Activated CD4-positive, alpha-beta T cell treated with anti-CD3 and anti-CD28 coated beads, Interleukin-2, amount 10 ng/mL, durations not matched to agents 7 days and 5 days (primary cell): ENCODE measurements at places on chromosomes 11 and 22.

DNA sequence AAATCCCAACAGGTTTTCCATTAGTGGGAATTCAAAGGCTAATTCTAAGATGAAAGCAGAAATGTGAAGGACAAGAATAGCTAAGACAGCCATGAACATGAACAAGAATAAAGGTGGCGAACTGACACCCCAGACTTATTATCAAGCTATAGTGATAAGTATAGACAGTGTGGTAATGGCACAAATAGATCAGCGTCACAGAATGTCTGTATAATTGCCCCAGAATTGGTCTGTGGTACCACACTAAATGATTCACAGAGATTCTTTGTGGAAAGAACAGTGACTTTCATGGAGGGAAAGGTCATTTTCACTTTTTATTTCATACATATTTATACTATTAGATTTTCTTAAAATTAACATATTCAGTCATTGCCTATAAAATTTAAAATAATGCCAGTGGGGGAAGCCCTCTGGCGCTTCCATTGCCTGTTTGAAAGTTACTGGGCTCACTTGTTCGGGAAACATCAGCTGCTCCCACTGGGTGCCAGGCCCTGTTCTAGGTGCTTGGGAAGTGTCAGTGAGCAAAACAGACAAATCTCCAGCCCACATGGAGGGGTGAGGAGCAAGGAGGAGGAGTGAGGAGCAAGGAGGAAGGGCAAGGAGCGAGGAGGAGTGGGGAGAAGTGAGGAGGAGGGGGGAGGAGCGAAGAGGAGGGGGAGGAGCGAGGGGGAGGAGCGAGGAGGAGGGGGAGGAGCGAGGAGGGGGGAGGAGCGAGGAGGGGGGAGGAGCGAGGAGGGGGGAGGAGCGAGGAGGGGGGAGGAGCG, 11.3 kb upstream of the NLRP6 start:
- peaks cover 18% of the 10 kb centered on the region for H3K36me3 ChIP-seq
- peak; percentile 33 for DNase-seq
- peak overlapping the region; percentile 67 for H3K4me3 ChIP-seq
- peaks cover 39% of the 10 kb centered on the region for H3K4me1 ChIP-seq

- H3K4me1 ChIP-seq, result peaks cover 80% of the 10 kb centered on the region
- peak overlapping the region; percentile 71 for H3K4me3 ChIP-seq
- DNase-seq, result peak; percentile 83
- H3K27me3 ChIP-seq, result no peaks in the 10 kb centered on the region
- H3K36me3 ChIP-seq, result peaks cover 76% of the 10 kb centered on the region
These were observed 4.3 kb upstream of the RRM1 start for GRCh38 chr11:4090258-4090657.

- no peaks in the 10 kb centered on the region for H3K36me3 ChIP-seq
- peaks cover 7% of the 10 kb centered on the region for H3K27me3 ChIP-seq
- no peaks in the 10 kb centered on the region for H3K4me1 ChIP-seq
- DNase-seq, result no peak
These were observed 38.7 kb upstream of the SWAP70 start for GRCh38 chr11:9625162-9625561.

GRCh38 chr22:28829358-28830181, 29.2 kb upstream of the XBP1 start:
- DNase-seq, result peak; percentile 82
- H3K36me3 ChIP-seq, result peaks cover 37% of the 10 kb centered on the region
- H3K4me1 ChIP-seq, result peaks cover 46% of the 10 kb centered on the region
- H3K27ac ChIP-seq, result peak overlapping the region; percentile 68
- no peak overlapping the region for H3K4me3 ChIP-seq
- H3K27me3 ChIP-seq, result no peaks in the 10 kb centered on the region

GRCh38 chr22:38456841-38457699, 2.1 kb upstream of the KCNJ4 start:
- no peak for DNase-seq
- H3K4me3 ChIP-seq, result peak overlapping the region; percentile 53
- peaks cover 71% of the 10 kb centered on the region for H3K27me3 ChIP-seq
- H3K27ac ChIP-seq, result no peak overlapping the region
- peaks cover 18% of the 10 kb centered on the region for H3K4me1 ChIP-seq
- no peaks in the 10 kb centered on the region for H3K36me3 ChIP-seq

GRCh38 chr11:28461846-28462245, 353.7 kb downstream of the METTL15 start:
- no peaks in the 10 kb centered on the region for H3K4me1 ChIP-seq
- no peak overlapping the region for H3K27ac ChIP-seq
- no peaks in the 10 kb centered on the region for H3K36me3 ChIP-seq
- no peaks in the 10 kb centered on the region for H3K27me3 ChIP-seq

GRCh38 chr11:17280494-17281127, 4.1 kb downstream of the NUCB2 start:
- no peak for DNase-seq
- H3K27me3 ChIP-seq, result no peaks in the 10 kb centered on the region
- peak overlapping the region; percentile 54 for H3K27ac ChIP-seq

DNA sequence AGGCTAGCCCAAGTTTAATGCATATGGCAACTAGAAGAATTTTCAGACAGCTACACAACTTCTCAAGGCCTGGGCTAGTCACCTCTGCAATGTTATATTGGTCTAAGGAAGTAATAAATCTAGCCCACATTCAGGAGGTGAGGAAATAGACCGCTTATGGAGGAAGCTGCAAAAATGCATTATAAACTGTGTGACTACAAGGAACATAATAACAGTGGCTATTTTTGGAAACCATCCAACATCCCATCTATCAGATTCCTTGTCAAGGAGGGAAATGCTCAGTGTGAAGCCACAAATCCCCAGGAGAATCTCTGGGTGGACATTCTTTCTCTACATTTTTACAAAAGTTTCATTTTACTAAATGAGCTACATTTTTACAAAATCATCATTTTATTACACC, 76.1 kb downstream of the BBOX1 start:
- H3K27ac ChIP-seq, result no peak overlapping the region
- DNase-seq, result no peak
- H3K4me3 ChIP-seq, result no peak overlapping the region
- H3K4me1 ChIP-seq, result no peaks in the 10 kb centered on the region

DNA sequence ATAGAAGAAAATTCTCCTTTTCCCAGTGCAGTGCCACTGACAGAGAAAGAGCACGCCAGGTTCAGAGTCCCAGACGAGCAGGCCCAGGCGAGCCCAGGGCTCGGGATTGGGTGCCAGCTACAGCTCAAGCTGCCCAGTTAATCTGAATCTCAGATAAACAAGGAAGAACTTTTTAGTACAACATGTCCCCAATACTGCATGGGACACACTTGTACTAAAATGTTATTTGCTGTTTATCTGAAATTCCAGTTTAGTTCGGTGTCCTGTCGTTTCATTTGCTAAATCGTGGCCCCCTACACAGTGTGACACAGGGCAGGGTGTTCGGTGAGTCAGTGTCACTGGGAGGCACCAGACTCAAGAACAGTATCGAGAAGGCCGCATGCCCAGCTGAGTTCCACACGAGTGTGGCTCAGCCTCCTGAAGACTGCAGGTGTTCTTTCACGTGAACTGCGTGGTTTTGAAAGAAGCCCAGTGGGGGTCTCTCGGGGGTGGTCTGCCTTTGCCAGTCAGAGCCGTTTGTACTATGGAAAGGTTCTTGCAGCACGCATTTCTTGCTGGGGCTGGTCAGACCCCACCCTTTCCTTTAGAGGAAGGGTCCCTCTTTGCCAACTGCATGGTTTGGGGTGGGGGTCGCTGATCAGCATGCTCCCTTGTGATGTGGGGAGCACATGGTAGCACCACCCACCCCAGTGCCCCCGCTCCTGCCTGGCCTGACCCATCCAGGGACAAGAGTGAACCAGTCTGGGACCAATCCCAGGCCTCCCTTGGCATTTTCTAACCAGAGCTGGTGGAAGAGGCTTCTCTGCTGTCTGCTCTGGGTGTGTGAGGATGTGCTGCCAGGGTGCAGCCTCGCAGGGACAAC, 115.6 kb upstream of the B3GAT1 start:
- H3K36me3 ChIP-seq, result no peaks in the 10 kb centered on the region
- H3K27me3 ChIP-seq, result no peaks in the 10 kb centered on the region
- DNase-seq, result no peak
- H3K4me3 ChIP-seq, result no peak overlapping the region
- no peaks in the 10 kb centered on the region for H3K4me1 ChIP-seq
- no peak overlapping the region for H3K27ac ChIP-seq

GRCh38 chr11:875769-876301, 33.2 kb downstream of the TSPAN4 start:
- peaks cover 2% of the 10 kb centered on the region for H3K36me3 ChIP-seq
- H3K4me3 ChIP-seq, result no peak overlapping the region
- no peaks in the 10 kb centered on the region for H3K27me3 ChIP-seq
- no peak overlapping the region for H3K27ac ChIP-seq

DNA sequence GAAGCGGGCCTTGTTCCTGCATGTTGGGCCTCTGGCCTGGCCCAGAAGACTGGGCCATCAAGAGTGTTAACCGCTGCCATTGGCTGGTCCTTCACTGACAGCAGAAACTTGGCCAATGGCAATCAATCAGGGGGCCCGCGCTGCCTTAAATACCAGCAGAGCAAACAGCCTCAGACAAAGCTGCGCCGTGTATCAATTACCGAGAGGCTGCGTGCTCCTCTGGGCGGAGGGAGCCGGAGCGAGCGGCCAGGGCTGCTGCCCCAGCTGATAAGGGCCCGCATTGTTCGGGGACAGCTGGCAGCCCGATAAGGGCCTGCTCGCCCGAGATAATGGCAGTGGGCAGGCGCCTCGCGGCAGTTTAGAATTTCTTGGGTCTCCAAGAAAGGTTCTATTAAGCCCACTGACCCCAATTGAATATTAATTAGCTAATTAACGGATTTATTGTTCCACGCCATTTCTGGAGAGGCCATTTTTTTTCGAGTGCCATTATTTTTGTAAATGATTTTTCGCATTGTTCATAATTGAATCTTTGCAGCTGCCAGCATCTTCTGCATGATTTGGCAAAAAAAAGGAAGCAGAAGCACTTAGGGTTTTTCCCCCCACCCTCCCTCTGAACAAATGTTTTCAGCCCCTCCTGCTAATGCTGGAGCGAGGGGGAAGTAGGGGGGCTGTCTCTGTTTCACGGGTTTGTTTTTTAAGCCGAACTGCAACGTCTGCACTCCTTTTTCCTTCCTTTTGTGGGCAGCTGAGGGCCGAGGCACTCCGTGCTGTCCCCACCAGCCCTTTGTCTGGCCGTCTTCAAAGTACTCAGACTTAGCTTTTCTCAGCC, 37.6 kb upstream of the RIC3 start:
- DNase-seq, result no peak
- H3K4me1 ChIP-seq, result no peaks in the 10 kb centered on the region
- H3K27me3 ChIP-seq, result peaks cover 9% of the 10 kb centered on the region
- no peaks in the 10 kb centered on the region for H3K36me3 ChIP-seq

GRCh38 chr11:75790986-75791385, 22.4 kb downstream of the DGAT2 start:
- DNase-seq, result no peak
- no peak overlapping the region for H3K27ac ChIP-seq
- no peak overlapping the region for H3K4me3 ChIP-seq
- H3K36me3 ChIP-seq, result no peaks in the 10 kb centered on the region
- no peaks in the 10 kb centered on the region for H3K27me3 ChIP-seq

GRCh38 chr11:103453126-103453525, 343.9 kb downstream of the DYNC2H1 start:
- no peaks in the 10 kb centered on the region for H3K4me1 ChIP-seq
- no peak for DNase-seq
- H3K27me3 ChIP-seq, result no peaks in the 10 kb centered on the region
- no peaks in the 10 kb centered on the region for H3K36me3 ChIP-seq
- H3K4me3 ChIP-seq, result no peak overlapping the region

- peak overlapping the region; percentile 33 for H3K27ac ChIP-seq
- H3K4me3 ChIP-seq, result no peak overlapping the region
- H3K27me3 ChIP-seq, result no peaks in the 10 kb centered on the region
- H3K4me1 ChIP-seq, result peaks cover 3% of the 10 kb centered on the region
- no peak for DNase-seq
These were observed 47.3 kb downstream of the RDX start for GRCh38 chr11:110249066-110249465.

DNA sequence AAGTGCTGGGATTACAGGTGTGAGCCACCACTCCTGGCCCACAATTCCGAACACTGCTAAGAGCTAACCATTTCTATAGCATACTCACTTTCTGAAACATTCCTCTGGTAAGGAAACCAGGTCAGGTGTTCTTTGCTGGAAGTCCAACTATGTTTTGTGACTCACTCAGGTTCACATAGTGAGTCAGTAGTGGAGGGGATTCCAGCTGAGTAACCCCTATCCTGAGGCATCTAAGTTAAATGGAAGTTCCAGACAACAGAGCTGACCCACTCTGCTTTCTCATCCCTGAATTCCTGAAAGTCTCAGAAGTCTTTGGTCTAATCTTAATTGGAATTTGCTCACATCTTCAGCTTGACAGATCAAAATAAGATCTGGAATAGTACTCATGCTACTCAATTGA, 3.0 kb upstream of the CHRNA10 start:
- no peaks in the 10 kb centered on the region for H3K27me3 ChIP-seq
- peaks cover 48% of the 10 kb centered on the region for H3K36me3 ChIP-seq
- DNase-seq, result no peak
- H3K27ac ChIP-seq, result no peak overlapping the region

DNA sequence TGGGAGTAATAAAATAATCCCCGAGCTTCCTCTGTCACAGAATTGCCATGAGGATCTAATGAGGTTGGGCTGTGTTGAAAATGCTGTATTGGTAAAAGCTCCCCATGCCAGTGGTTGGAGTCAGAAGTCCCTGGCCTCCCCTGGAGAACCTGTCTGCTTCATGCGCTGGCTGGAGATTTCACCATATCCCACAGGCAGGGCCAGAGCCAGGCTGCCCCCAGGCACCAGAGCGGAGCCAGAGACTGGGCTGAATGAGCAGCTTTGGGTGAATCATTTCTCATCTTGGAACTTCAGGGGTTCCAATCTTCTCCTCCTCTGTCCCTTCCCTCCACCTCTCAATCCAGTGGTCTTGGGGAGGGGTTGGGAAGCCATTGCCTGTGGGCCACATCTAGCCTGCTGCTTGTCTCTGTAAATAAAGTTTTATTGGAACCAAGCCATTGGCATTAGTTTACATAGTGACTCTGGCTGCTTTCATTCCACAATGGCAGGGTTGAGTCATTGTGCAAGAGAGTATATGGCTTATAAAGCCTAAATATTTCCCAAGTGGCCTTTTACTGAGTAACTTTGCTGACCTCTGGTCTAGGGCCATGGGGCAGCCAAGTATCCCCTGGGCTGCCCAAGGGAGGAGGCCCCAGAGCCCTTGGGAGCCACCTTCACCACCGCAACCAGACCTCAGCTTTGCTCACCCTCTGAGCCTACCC, 35.2 kb downstream of the LRRC10B start:
- H3K36me3 ChIP-seq, result no peaks in the 10 kb centered on the region
- H3K4me3 ChIP-seq, result no peak overlapping the region
- H3K27me3 ChIP-seq, result peaks cover 5% of the 10 kb centered on the region
